Central memory CD4-positive, alpha-beta T cell (primary cell): ENCODE measurements at places on chromosomes 2 and 18.

- DNase-seq: no peak
Observed at GRCh38 chr2:69797836-69798289, 31.6 kb upstream of the GMCL1 start.

- DNase-seq: no peak
Observed at GRCh38 chr2:54310311-54310710, 54.3 kb upstream of the TSPYL6 start.

DNA sequence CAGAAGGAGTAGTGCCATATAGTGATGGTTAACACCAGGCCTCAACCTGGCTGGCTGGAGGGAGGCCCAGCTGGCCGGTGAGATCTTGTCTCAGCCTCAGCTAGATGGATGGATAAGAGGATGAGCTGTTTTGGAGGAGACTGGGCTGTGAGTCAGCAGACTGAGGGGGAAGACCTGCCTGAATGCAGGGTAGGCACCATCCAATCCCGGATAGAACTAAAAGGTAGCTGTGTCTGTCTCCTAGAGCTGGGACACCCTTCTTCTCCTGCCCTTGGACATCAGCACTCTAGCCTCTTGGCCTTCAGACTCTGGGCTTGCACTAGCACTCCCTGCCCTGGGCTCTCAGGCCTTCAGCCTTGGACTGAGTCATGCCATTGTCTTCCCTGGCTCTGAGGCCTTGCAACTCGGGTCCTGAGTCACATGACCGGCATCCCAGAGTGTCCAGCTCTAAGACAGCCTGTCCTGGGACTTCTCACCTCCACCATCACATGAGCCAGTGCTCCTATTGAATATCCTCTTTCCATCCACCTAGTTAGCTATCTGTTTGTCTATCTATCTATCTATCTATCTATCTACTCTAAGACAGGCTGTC is 131.3 kb downstream of the TPO start:
- DNase-seq: no peak

DNA sequence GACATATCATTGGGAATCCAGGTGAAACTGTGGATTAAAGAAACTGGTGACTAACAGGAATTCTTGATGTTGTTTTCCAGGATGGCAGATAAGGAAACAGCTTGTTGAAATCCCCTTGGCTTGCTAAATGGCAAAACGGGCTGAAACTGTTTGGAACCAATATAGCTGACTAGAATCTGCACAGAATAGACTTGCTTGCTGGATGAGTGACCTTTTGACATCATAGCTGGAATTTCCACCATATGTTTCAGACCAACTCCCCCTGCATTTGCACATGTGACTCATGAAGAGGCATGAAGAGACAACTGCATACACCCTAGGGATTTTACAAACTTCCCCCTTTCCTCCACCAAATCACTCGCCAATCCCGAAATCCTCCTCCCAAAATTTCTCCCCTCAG is 87.7 kb upstream of the LYPD1 start:
- DNase-seq: no peak
